NCI-H1105 (cell line): ENCODE measurements at places on chromosomes 16 and 17.

DNA sequence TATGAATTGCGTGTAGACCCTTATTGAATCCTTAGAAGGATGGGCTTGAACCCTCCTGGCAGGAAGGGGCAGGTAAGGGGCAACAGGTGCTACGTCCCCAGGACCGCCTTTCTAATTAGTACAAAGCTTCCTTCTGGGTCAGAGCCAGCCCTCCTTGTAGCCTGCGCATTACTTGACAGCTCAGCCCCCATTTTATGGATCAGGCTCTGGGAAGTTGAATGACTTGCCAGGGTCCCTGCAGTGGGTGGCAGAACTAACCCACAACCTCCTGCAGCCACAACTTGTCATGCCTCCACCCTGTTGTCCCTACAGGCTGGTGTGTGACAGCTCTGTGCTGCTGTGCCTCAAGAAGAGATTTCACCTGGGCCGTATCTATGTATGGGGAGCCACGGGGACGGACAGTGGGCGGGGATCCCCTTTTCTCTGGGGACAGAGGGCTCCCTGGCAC lies 2.7 kb downstream of the MYO15B start:
- no peak for DNase-seq

GRCh38 chr17:37770631-37771518 lies 26.0 kb upstream of the HNF1B start:
- peak; percentile 10 for DNase-seq

GRCh38 chr17:40480501-40481003 lies 20.9 kb downstream of the TNS4 start:
- no peak for DNase-seq

- no peak for DNase-seq
Measured at GRCh38 chr17:17911001-17911613, 61.1 kb downstream of the TOM1L2 start.

- DNase-seq = no peak
Measured at GRCh38 chr17:56452461-56452860, 141.0 kb upstream of the NOG start.

DNA sequence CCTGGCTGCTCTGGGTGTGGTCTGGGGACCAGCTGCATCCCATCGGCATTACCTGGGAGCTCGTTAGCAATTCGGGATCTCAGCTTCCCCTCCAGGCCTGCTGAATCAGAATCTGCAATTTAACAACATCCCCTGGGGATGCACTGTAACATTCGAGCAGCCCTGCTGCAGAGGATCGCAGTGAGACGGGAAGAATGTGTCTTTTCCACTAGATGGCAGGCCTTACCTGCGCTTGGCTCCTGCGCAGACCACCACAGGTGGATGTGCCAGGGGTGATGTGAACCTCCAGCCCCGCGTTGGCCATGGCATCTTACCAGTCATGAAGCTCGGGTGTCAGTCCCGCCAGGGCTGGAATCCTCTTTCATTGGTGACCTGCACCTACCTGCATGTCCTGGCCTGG lies 209.9 kb downstream of the PRKCB start:
- peak; percentile 25 for DNase-seq

GRCh38 chr17:16496820-16497489 lies 5.0 kb upstream of the LRRC75A start:
- no peak for DNase-seq

- no peak for DNase-seq
Measured at GRCh38 chr17:3007651-3008121, 55.7 kb downstream of the OR1D5 start.

DNA sequence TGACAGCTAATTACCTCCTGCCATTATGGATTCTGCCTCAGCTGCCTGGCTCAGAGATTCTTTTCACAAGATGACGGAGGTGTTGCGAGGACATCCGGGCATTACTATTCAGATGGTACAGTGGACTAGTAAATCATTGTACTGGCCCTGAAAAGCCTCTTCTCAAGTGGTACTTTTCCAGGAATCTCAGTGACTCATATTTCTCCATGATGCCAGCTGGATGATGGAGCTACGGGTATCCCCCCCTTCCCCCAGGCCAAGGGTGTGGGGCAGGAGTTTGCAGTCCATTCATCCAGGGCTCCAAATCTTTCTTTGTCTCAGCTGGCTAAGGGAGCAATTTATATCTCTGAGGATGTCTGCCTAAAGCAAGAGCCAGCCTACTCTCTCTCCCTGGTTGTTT lies 107.7 kb upstream of the GPR139 start:
- no peak for DNase-seq

DNA sequence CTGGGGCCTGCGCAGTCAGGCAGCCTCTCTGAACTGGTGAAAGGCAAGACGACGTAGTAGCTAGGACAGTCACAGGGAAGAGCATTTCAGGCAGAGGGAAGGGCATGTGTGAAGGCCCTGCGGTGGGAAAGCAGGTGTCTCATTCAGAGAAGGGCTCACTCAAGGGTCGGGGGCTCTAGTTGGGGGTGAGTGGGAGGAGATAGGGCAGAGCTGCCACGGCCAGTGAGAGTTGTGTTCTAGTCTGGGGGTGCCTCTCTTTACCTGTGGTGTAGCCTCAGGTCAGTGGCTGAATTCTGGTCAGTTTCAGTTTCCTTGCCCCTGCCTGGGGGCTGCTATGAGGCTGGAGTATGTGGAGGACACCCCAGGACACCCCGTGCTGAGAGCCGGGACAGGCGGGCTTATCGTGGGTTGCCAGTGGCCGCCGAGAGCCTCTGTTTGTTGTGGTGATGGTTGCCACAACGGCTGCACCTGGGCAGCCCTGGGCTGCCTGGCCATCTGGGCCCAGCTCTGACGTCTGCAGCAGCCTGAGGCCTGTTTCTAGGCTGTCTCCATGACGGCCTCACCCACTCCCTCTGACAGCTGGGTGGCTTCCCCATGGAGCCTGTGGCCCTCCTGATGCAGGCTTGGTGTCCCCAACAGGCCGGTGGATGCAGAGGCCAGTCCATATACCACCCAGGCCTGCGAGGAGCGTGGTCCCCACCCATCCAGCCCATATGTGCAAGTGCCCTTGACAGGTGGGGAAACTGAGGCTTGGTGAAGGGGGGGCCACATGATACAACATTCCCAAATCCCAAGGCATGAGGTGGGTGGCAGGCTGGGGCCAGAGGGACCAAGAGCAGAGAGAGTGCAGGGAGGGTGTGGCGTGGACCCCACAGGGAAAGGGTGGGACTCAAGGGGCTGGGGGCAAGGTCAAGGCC lies 10.8 kb downstream of the MAP2K3 start:
- no peak for DNase-seq

- no peak for DNase-seq
Measured at GRCh38 chr17:61402073-61402541, 2.5 kb downstream of the TBX2 start.

DNA sequence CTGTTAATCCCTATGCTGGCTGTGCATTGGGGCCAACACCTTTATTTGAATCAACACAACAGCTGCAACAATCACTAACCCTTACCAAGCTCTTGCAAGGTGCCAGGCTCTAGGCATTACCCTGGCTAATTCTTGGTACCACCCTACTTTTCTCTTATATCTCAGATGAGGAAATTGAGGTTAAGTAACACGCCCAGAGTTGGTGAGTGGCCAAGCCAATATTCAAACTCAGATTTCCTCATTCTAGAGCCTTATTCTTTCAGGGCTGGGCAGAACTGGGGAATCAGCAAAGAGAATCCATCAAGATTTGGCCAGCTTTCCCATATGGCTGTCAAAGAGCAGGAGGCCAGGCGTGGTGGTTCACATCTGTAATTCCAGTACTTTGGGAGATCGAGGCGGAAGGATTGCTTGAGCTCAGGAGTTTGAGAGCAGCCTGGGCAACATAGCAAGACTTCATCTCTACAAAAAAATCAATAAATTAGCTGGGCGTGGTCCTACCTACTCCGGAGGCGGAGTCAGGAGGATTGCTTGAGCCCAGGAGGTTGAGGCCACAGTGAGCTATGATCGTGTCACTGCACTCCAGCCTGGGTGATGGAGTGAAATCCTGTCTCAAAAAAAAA lies 23.7 kb downstream of the ARSG start:
- DNase-seq = no peak

- no peak for DNase-seq
Measured at GRCh38 chr17:27946513-27946912, 53.3 kb upstream of the LYRM9 start.

GRCh38 chr17:21172846-21173245 lies 41.1 kb downstream of the TMEM11 start:
- DNase-seq = no peak

DNA sequence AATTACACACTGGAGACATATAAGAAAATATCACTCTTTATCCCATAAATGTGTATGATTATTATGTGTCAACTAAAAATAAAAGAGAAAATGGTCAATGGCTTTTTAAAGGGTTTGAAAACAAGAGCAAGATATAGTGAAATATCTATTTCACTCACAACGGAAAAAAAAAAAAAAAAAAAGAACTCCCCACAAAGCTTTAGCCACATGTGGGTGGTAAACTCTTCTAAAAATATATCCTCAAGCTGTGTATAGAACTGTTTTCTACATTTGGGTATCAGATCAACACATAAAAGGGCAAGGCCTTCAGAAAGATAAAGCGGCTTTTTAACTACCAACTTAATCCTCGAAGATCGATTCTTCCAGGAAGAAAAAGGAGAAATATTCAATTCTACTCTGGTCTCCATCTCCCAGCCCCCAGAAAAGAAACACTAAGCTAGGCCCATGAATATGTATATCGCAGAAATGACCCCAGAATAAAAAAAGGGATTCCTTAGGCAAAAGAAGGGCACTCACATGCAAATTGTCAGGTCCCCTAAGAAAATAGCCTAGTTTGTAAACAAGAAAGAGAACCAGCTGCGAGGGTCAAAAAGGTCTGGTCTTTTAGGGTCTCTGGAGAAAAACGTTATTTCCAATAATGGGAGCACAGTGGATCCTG lies 4.4 kb downstream of the LITAF start:
- DNase-seq = no peak

GRCh38 chr16:24685539-24686432 lies 43.7 kb upstream of the TNRC6A start:
- no peak for DNase-seq

- DNase-seq = no peak
Measured at GRCh38 chr17:81022344-81022676, 12.6 kb upstream of the BAIAP2 start.

DNA sequence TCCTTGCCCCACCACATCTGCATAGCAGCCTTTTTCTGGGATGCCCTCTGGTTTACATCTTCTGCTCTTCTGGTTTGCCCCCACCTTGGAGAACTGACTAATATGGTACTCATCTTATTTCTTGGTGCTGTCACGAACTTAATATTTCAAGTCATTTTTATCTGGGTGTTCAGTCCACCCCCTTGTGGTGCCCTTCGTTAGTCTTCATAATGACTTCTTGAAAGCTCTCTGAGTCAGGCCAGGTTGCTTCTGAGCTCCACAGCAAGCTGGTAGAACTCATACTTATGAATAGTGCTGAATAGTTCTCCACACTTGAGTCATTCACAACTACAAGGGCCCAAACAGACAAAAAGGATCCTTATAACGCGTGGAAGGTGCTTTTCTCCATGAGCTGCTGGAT lies 35.8 kb upstream of the TEKT3 start:
- no peak for DNase-seq

GRCh38 chr17:61396586-61397085 lies 3.0 kb upstream of the TBX2 start:
- no peak for DNase-seq

- DNase-seq = no peak
Measured at GRCh38 chr16:52834736-52835465, 217.8 kb downstream of the CHD9NB start.

DNA sequence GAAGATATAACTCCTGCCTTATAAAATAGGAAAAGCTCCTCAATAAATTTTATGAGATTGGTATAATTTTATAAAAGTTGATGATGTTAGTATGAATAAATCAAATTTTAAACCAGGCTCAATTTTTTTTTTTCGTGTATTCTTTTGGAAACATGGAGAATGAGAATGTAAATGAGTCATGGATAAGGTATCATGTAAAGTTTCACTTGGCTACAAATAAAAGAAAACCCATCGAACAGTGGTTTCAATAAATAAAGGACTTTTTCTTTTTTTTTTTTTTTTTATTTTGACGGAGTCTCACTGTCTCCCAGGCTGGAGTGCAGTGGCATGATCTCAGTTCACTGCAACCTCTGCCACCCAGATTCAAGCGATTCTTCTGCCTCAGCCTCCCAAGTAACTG lies 67.3 kb downstream of the PHKB start:
- no peak for DNase-seq

- no peak for DNase-seq
Measured at GRCh38 chr17:50266384-50267073, 7.7 kb upstream of the TMEM92 start.

GRCh38 chr17:691423-691822 lies 23.2 kb downstream of the VPS53 start:
- DNase-seq = no peak

- no peak for DNase-seq
Measured at GRCh38 chr17:9330141-9330540, 245.5 kb downstream of the STX8 start.

- DNase-seq = no peak
Measured at GRCh38 chr16:66471264-66471663, 44.2 kb downstream of the BEAN1 start.

DNA sequence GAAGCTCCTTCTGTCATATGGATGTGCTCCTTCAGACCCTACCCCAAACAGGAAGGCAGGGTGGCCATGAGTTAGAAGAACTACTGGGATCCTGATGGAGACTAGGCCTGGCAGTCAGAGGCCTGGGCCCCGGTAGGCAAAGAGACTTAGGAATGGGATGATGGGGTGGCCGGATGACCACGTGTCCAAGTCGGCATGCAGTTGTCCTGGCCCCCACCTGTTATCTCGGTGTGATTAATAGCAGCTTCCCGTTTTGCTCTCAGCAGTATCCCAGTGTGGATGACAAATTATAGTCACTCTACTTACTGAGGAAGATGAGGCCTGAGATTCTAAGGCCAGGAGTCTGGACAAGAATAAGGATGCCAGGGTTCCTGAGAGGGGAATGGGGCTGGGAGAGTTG lies 1.5 kb downstream of the TNFSF12 start:
- DNase-seq = no peak

DNA sequence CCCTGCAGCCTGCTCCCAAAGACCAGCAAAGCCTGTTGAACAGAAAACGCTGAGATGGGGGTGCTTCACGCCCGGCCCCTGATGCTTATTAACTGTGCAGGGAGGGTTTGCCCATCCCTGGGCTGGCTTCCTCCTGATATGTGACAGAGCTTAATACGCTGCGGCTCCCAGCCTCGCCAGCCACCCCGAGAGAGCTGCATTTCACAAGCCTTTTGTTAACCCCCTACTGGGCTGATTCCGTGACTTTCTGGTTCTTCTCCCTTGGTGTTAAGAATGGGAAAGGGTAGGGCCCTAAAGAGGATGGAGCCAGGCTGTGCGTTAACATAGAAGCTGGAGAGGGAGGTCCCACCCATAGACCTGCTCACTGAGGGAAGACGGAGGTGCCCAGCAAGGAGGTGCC lies 211.8 kb downstream of the ENGASE start:
- DNase-seq = no peak

- DNase-seq = no peak
Measured at GRCh38 chr17:79246225-79247190, 171.9 kb downstream of the ENGASE start.

DNA sequence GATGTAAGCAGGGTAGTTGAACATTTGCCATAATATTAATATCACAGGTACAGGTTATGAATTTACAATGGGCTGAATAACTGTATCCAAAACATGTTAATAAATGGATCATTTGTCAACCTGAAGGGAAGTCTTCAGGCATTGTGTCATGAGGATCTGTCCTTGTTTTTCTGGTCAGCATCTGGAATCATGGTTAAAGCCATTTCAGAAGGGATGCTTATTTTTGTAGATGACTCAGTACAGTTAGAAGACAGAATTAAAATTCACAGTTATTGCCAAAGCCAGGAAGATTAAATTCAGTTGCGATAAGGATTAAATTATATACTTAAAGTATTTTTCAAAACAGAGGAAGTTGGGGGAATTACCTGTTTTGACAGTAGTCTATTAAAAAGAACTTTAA lies 8.0 kb downstream of the PSMD11 start:
- DNase-seq = no peak
